Right kidney (tissue), 9 donors: ENCODE measurements at places on chromosomes 1 and 21.
A peak's percentile ranks its signal among the peaks of the same experiment; 100 is the strongest.

DNA sequence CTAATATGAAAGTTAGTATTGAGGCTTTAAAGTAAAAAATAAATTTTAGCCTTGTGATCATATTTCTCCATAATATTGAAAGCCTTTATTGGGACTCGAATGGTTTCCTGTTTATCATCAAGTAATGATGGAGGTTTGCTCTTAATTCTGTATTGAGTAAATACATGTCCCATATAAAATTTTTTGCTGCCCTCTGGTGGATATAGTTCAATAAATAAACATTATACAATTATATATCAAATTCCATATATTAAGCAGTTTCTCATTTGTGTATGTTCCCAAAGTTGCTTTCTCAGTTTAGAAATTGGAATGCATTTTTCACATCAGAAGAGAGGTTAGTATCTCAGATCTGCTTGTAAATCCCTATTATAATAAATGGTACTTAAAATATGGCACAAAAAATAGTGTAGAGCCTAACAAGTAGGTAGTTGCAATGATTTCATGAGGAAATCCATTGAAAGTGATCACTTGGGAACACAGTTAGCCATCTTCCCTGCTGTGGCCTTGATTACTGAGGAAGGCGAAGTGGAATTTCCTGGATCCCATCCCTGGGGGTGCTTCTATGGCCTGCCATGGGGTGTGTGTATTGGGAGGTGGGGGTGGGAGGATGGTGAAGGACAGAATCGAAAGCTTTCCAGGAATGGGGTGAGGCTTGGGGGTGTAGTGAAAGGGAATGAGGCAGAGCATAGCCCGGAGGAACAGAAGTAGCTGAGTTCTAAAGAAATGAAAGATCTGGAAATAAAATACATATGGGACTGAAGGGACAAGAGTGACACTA, 84.1 kb upstream of the C21orf91 start:
- DNase-seq: no peak

DNA sequence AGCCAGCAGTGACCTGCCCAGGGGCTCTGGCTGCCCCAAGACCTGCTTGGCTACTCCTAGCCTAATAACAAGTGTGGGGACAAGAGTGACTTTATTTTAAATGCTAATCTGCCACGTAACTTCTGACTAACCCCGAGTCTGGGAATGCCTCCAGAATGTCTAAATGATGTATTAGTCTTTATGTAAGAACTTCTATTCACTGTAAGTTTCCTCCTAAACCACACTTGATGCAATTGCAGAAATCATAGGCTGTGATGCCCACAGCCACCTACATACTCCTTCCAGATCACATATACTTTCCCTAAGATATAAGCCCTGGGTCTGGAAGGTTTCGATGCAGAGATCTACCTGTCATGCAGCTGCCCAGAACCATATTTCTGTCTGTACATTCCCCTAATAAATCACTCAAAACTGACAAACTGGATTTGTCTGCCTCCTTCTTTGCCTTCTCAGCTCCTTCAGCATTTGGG, 5.9 kb upstream of the VPS45 start:
- no peak for DNase-seq

DNA sequence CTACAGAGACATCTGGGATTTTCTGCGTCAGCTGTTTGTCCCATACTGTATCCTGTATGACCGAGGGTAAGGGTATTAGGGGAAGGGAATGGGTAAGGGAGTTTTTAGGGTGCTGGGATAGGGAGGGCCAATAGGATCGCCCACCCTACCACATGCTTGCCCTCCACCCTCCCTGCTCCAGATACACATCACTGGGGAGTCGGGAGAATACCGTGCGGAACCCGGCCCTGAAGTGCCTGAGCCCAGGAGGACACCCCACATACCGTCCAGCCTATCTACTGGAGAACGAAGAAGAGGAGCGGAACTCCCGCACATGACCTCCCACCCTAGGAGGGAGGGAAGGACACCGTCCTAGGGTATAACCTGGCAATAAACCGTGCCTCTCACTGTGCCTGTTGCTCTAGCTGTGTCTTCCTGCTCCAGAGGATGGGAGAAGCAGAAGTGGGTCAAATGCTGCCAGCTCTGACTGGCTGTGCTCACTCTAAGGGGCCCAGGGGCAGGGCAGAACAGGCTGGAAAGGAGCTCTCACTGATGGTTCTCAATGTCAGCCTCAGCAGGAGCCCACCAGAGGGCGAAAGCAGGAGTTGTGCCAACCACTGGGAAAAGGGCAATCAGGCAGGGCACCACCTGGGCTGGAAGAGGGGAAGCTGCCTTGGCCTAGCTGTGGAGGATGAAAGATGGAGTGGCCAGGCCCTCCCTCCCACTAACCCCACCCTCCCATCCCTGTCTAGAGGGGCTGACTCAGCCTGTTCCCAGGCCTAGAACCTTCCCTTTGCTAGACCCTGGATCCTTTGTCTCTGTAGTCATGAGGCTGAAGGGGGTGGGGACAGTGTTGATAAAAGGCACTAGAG, 440 bp upstream of the LENEP start:
- no peak for DNase-seq

- no peak for DNase-seq
Observed at GRCh38 chr1:199671684-199672083, 355.8 kb upstream of the NR5A2 start.

- peak; percentile 33 for DNase-seq
Observed at GRCh38 chr1:224851210-224851847, 78.1 kb upstream of the DNAH14 start.

GRCh38 chr1:207754974-207755700, 3.3 kb downstream of the CD46 start:
- no peak for DNase-seq

DNA sequence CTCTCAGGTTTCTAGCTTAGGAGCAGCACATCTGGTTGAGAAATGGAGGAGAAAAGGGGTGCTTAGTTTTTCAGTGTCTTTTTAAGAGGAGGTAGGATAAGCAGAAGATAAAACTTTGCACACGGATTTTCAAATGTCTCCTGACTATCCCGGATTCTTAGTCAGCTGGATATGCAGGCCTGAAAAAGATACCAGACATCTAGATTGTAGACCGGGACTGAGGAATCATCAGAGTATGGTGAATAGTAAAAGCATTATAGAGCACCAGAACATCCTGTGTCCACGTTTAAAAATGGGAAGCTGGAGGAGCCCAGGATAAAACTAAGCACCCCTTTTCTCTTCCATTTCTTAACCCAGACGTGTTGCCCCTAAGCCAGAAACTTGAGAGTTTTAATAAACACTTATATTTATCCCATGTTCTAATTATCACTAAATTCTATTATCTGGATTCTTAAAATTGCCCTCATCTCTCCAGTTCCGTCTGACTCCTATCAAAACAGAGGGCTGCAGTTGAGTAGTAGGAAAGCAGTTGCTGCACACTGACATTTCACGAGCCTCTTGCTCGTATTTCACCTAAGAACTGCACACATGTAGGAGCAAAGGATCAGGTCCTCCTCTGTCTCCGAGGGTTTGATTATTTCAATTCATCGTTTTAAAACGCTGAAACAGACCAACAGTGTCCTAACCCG, 609 bp downstream of the PIGK start:
- no peak for DNase-seq

DNA sequence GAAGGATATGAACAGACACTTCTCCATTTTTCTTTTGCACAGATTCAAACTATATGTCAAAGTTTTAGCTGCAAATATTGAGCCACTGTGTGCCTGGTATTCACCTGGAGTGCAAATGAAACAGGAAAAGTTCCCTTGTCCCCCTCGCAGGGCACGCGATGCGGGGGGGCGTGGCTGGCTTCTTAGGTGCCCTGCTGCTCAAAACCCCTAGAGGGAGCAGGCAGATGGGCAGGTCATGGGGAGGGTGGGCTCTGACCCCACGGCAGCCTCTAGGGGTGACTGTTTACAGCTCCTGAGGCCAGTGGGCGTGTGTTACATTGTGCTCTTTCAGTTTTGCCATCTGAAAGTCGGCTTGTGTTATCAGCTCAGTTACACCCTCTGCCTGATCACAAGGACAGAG, 931.2 kb upstream of the B3GALT2 start:
- DNase-seq: no peak

- no peak for DNase-seq
Observed at GRCh38 chr1:46173361-46173856, 1.5 kb upstream of the TSPAN1 start.

DNA sequence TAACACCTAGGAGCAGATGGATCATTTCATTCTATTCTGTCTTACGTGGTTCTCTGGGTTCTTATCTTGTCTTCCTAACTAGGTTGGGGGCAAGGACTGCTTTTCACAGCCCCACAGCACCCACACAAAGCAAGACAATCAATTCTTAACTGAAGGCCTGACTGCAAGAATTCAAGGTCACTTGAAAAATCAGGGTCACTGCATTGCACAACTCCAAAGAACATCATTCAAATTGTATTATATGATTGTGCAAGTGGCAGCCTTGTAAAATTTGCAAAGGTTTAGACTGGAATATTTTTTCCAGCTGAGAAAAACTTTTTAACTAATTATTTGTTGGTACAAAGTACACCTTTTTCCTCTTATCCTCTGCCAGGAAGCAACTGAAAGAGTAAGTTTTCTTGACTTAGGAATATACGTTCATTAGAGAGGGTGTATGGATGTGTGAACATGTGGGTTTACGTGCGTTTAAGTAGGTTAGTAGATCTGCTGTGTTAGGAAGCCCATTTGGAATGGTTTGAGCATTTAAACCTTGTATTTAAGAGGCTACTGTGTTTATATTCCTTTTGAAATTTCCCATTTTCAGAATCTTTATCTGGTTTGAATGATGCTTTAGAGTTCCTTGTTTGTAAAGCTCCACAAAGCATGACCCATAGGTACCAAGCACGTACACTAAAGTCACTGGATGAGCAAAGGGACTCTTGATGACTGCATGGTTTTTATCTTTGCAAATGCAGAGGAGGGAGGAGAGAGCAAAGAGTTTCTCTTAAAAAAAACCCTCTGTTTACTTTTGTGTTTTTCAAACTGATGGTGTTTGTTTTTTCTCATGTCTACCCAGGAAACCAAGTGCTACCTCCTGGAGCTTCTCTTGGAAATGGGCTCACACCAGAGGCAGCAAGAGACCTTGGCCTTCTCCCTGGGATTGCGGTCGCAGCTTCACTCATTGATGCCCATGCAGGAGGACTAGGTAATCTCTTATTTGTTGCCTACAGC, 214.9 kb downstream of the FGGY start:
- DNase-seq: no peak

DNA sequence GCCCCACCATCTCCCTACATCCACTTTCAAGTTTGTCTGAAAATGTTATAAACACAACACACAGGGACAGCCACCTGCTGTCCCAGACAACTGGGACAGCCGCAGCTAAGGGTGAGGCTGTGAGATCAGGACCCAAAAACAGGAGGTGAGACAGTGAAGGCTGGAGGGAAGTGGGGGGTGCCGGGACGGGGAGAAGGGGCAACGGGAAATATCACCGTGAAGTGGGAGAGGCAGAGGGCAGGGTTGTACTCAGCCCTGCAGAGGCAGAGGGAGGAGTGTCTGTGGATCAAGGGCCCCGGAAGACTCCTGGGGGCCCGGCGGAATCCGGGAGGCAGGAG, 114.4 kb downstream of the CASZ1 start:
- no peak for DNase-seq

DNA sequence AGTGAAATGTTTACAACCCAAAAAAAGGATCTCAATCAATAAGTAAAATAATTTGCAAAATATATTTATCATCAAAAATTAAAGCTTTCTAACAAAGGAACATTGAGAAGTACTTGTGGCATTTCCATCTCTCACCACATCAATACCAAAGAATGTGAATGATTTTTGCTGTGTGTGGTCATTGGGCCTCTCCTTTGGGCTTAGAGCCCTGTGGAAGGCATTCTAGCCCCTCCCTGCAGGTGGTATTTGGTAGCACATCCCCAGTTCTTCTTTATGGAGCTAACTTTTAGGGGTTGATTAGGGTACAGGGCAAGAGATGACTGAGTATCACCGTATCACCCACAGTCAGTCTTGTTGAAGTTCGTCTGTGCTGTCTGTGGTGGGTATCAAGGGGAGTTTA, 294.1 kb upstream of the SGIP1 start:
- no peak for DNase-seq

DNA sequence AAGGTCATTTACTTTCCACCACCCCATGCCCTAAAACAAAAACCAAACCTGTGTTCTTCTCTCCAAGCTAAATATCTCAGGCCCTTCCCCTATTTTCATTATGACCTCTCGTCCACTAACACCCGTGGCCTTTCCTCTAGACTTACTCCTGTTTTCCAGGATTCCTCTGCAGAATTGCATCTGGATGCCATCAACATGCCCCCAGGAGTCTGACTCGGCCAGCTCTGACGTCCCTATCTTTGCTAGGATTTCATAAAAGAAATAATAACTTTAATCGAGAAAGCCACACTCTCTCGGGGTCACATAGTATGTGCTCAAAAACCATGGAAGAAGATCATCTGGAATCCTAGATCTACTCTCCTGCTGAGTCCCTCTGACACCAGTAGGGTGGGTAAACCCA, 13.5 kb downstream of the FAM89A start:
- no peak for DNase-seq

DNA sequence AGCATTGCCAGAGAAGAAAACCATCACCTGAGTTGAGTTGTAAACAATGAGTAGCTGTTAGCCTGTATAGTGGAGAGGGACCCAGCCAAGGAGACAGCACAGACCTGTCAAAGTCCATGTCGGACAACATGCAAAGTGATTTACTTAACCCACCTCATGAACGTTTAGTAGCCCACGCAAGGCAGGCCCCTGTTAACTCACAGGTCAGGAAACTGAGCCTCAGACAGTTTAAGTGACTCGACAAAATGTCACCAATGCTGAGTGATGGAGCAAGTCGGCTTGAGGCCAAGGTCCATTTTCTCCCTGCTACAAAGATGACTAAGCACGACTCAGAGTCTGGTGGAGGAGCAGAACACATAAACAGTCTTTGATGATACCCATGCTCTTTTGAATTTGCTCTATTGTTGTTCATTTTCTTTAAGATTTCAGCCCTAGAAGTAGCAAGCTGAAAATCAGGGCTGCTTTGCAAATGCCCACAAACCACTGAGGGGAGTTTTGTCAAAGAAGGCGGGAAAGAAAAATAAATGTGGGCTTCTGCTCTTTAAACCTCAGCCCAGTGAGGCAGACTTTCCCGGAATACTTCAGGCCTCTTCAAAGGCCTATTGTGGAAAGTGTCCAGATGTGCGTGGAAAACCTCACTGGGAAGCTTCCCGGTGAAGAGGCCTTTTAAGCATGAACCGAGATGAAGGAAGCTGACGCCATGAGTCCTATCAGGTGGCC, 83.8 kb upstream of the HOOK1 start:
- DNase-seq: peak; percentile 20

GRCh38 chr1:173095632-173096031, 44.9 kb upstream of the TNFSF18 start:
- no peak for DNase-seq

DNA sequence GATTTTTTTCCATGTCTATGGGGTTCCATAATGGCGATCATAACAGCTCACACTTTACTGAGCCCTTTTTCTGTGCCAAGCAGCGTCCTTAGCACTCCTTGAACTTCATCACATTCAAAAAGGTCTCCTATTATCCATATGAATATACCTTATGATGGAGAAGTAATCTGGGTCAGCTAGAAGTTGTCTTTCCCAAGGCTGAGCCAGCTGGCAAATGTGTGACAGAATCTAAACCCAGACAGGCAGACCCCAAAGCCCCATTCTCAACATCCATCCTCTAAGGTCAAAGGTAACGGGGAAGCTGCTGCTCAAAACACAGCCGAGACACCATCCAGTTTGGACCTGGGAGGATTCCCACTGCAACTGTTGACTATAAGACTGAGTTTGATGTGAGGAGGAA, 249.6 kb downstream of the PRDM2 start:
- DNase-seq: no peak
